ENCODE measurements at places on chromosomes 1 and 21.

GRCh38 chr1:36805979-36806640, 228.2 kb downstream of the GRIK3 start:
- no peak for DNase-seq

- DNase-seq = no peak
These were observed 1.8 kb upstream of the ERG start for GRCh38 chr21:38500073-38500472.

- no peak for DNase-seq
These were observed 16.2 kb downstream of the INSRR start for GRCh38 chr1:156842618-156843300.

DNA sequence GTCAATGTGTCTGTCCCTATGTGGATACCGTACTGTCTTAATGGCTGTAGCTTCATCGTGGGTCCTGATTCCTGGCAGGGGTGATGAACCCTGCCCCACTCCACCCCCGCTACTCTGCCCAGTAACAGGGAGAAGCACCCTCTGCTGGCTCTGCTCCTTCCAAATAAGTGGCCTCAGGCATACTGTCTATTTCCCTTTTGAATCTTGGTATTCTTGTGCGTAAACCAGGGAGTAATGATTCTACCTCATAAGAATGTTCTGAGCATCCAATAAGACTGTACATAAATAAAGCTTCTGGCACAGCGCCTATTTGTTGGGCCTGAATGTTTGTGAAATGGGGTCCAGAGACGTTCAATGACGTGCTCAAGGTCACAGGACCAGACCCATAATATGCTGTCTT, 35.2 kb upstream of the CTPS1 start:
- peak; percentile 90 for DNase-seq

GRCh38 chr21:29105218-29105617, 25.2 kb upstream of the MAP3K7CL start:
- no peak for DNase-seq

GRCh38 chr1:184469396-184469795, 82.6 kb downstream of the C1orf21 start:
- no peak for DNase-seq

DNA sequence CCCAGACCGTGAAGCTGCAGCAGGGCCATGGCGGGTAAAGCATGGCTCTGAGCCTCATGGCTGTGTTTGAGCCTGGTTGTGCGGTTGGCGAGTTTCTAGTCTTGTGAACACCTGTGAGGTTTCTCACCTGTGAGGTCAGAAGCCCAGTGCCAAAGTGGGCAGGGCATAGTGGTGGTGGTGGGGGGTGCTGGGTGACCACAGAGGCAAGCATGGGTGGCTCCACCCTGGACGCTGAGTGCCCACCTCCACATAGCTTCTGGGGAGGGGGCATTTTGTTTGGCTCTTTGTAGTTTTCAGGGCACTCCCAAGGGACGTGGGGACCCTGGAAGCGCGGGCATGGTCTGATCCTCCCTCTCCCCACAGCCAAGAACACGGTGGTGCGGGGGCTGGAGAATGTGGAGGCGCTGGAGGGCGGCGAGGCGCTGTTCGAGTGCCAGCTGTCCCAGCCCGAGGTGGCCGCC, 91.1 kb downstream of the TRIM11 start:
- no peak for DNase-seq

GRCh38 chr1:59730759-59731478, 83.8 kb upstream of the HOOK1 start:
- DNase-seq = peak; percentile 59

- DNase-seq = no peak
These were observed 195.9 kb upstream of the GALNT2 start for GRCh38 chr1:229871078-229871676.

DNA sequence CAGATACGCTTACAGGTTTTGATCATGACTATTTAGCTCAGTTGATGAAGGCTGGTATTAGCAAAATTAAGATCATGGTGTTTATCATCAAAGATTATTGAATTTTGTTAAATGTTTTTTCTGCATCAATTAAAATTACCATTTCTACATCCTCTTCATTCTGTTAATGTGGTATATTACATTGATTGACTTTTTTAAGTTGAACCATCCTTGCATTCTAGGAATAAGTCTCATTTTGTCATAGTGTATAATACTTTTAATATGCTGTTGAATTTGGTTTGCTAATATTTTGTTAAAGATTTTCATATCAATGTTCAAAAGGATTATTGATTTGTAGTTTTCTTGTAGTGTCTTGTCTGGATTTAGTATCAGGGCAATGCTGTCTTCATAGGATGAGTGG, 142.4 kb downstream of the LYPLAL1 start:
- no peak for DNase-seq

DNA sequence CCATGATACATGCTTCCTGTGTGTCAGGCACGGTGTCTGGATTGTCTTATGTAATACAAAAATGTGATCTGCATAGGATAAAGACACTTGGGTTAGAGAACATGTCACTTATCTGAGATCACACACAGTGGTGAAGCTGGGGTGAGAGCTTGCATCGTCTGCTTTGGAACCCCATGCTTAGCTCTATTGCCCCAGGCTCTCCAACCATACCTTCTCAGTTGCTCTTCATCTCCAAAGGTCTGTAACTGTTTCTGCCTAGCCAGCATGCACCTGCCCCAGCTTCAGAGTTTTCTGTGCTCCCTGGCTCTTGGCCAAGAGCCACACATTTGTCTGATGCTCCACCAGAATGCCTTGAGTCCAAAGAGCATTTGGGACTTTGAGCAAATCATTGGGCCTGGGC, 93.9 kb upstream of the COG2 start:
- no peak for DNase-seq

GRCh38 chr1:169928438-169929209, 34.9 kb upstream of the SCYL3 start:
- no peak for DNase-seq

DNA sequence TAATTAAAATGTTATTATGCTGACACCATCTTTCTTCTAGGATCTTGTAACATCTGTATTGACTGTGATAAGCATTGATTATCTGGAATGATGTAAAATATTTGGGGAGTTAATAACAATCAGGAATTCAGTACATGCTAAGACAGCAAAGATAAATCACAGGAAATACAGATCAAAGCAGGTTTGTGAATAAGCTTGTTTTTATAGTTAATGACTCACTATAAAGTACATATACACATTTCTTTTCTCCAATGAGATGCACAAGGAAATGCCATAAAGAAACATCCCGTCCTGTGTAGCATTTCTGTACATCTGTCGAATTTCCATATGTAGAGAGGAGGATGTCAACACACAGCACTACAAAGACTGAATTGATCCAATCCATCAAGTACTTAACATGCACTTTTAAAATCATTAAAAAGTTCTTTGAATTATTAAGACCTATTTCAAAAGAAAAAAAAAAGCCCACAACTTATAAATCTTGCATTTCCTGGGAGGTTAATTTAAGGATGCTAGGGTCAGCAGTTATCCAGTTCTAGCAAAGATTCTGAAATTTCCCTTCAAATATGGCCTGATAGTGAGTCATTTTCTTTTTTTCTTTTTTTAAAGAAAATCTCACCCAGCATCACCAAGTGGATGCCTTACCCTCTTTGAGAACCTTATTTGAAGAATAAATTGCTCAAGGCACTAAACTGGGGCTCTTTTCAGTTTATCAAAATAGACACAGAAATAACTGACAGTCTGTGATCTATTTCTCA, 243.2 kb upstream of the NR5A2 start:
- no peak for DNase-seq

GRCh38 chr1:92940541-92940940, 20.7 kb downstream of the DIPK1A start:
- no peak for DNase-seq

- DNase-seq = peak; percentile 81
These were observed 1.1 kb downstream of the EEIG2 start for GRCh38 chr1:108560874-108561459.

DNA sequence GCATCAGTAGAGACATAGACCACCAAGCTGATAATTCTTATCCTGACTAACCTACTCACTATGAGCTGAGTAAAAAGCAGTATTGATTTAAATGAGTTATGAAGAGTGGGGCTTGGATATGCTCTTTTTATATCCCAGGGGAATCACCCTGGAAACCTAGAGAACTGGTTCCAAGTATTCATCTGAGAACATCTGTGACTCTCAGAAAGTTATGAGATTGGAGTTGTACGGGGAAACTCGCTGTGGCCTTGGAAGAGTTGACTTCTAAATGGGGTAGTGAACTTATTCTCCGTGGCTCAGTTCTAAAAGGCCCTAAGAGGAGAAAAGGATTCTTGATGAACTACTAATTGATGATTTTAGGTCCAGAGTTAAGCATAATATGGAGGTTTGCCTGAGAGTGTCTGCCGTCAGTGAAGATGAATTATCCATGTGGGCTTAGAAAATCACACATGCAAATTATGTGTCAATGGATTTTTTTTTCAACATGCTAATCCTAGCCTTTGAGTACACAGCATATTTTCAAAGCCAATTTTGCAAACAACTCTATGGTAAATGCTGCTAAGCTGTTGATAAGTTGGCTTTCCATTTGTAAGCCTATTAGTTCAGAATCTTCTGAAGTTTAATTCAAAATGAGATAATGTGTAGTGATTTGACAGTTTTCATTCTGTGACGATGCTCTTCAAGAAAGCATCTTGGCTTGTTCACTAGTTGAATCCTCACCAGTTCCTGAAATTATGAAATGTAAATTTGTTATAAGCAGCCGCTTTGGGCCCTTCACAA, 122.7 kb downstream of the FGGY start:
- no peak for DNase-seq

DNA sequence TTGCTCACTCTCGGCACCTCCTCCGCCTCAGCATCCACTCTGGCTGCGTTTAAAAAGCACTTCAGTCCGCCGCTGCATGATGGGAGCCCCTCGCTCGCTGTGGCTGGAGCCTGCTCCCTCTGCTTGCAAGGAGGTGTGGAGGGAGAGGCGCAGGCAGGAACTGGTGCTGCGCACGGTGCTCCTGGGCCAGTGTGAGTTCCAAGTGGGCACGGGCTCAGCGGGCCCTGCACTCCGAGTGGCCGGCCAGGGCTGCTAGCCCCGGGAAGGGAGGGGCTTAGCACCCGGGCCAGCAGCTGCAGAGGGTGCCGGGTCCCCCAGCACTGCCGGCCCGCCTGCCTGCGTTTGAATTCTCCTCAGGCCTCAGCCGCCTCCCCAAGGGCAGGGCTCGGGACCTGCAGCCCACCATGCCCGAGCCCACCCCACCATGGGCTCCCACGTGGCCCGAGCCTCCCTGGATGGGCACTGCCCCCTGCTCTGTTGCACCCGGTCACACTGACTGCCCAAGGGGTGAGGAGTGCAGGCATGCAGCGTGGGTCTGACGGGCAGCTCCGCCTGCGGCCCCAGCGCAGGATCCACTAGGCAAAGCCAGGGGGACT, 1599.5 kb downstream of the NCAM2 start:
- DNase-seq = no peak

GRCh38 chr1:175120511-175120910, 52.9 kb downstream of the TNN start:
- DNase-seq = no peak

DNA sequence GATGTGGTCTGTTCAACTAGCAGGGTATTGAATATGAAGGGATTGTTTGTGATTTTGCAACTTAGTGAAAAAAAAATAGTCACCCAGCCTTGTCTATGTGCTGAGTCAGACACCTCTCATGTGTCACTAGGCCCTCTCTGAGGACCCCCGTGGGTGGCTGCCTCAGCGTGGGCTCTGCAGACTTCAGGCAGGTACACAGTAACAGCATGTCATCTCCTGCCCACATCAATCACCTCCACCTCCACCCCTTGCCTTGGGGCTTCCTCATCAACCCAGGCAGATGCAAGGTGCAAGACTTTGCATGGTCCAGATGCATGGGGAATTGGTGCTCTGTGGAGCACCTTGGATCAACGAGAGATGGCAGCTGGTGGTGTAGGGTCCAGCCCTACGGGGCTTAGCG, 23.9 kb downstream of the PCP4 start:
- DNase-seq = no peak

DNA sequence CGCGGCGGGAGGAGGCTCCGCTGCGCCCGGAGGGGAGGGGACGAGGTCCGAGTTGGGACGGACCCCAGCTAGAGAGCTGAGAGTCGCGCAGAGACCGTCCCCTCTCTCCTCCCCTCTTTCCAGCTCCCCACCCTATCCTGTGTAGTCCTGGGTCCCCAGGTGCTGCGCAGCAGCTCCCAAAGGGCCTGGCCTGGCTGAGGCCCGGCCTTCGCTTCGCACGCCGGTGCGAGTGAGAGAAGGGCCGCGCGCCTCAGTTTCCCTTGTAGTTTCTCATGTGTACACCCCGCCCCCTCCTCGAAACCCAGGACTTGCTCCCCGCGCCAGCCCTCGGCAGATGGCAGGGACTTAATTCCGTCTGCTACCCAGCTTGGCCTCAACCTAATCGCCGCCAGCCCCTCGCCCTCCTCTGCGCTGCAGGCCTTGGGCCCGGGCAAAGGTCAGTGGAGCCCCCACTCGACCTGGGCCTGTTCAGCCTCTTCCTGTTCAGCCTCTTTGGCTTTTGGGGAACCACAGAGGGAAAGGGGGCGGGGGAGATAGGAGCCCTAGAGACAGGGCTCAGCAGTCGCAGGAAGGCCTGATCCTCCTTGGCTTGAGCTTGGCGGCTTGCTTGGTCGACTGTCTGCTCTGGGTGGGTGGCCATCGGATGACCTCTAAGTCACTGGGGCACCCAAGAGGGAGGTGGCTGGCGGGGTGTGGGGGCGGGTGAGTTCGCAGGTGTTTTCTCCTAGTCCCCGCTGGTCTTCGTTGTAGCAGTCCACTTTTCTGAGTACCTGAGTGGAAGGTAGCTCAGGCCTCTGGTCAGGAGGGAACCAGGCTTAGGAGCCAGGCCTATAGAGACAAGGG, 1.0 kb downstream of the ZNF687 start:
- no peak for DNase-seq

- DNase-seq = no peak
These were observed 50.7 kb upstream of the RHOU start for GRCh38 chr1:228684607-228685006.

- no peak for DNase-seq
These were observed 35.6 kb downstream of the NUF2 start for GRCh38 chr1:163357378-163357777.

DNA sequence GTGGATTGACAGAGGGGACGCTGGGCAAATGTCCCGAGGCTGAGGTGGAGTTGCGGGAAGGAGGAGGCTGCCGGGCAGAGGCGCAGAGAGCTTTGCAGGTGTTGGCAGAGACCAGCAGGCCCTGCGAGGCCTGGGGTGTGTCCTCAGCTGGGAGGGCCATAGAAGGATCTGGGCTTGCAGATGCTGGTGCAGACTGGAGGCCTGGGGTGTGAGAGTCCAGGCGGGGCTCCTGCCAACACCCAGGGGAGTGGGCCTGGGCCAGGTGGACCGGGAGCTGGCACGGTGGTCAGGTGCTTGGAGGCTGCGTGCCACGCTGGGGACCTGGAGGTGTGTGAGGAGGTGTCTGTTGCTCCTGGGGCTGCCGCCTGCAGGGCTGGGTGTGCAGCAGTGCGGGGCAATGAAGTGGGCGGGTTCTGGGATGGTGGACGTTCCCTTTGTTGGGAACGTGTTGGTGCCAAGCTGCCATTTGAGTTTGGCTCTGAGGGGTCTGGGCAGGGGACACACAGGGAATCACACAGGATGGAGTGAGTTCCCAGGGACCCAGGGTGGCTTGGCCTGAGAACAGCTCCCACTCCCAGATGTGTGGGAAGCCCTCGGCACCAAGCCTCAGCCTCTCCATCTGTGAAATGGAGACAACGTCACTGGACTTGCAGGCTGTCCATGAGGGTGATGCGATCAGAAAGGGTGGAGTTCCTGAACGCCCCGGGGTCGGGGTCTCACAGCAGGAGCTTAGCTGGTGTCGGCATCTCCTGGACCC, 39.9 kb upstream of the POFUT2 start:
- no peak for DNase-seq

- peak; percentile 90 for DNase-seq
These were observed 27.1 kb downstream of the SNAP47 start for GRCh38 chr1:227762231-227762911.
